ENCODE measurements at places on chromosomes 12 and 14.

GRCh38 chr14:50792634-50793068 lies 38.3 kb downstream of the NIN start:
- no peak for DNase-seq

DNA sequence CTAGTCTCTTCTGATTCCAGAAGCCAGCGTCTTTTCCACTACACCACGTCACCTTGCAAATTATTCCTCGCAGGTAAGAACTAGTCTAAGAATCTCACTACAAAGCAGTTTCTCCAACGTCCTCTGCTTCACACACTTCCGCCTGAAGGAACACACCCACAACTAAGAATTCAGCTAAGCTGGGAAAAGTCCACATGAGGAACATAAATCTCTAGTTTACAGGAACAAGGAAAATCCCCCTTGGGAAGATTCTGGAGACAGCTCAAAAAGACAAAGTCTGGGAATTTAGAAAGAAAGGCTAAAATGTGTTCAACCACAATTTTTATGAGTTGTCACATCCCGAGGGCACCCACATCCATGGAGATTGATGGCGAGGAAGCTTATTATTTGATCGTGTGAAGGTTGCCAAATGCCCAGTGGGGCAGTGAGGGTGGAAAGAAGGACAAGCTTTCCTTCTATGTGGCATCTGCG lies 780.2 kb upstream of the TBX3 start:
- DNase-seq = no peak

DNA sequence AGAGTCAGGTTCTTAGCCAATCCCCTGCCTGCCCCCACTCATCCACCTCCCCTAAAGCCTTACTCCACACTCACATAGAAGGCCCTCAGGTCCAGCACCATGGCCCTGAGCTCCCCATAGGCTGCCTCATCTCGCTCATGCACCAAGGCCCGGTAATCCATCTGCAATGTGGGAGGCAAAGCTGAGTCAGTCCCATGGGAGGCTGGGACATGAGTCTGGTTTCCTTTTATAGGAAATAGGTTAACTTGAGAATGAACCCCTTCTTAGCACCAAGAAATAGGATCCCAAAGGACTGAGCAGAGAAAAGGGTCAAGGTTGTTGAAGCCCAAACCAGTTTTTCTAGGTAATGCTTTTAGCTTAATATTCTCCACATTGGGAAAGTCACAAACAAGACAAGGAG lies 2.1 kb upstream of the EMC9 start:
- DNase-seq = no peak

GRCh38 chr14:105192866-105193731 lies 12.0 kb upstream of the NUDT14 start:
- DNase-seq = no peak

- no peak for DNase-seq
Measured at GRCh38 chr12:93192878-93193277, 184.8 kb upstream of the NUDT4 start.

- no peak for DNase-seq
Measured at GRCh38 chr12:51493281-51493680, 68.7 kb downstream of the SLC4A8 start.

DNA sequence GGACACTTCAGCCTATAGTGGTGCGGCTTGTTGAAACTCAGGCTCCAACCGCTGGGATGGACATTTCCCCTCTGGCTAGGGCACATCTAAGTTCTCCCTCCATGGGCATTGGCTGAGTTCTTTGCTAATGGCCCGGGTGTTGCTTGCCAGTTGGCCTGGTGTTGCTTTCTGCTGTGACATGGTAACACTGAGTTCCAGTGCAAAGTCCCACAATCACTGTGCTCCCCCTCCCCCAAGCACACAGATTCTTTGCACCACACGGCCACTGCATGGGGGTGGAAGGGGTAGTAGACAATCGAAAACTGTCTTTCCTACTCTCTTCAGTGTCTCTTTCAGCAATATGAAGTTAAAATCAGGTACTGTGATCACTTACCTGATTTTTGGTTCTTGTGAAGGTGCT lies 308.2 kb downstream of the FUT8 start:
- DNase-seq = no peak

- no peak for DNase-seq
Measured at GRCh38 chr14:33370426-33370825, 431.7 kb downstream of the NPAS3 start.

GRCh38 chr12:93476555-93476954 lies 9.2 kb downstream of the MRPL42 start:
- DNase-seq = no peak

GRCh38 chr12:30188602-30189326 lies 405.0 kb upstream of the TMTC1 start:
- DNase-seq = no peak

DNA sequence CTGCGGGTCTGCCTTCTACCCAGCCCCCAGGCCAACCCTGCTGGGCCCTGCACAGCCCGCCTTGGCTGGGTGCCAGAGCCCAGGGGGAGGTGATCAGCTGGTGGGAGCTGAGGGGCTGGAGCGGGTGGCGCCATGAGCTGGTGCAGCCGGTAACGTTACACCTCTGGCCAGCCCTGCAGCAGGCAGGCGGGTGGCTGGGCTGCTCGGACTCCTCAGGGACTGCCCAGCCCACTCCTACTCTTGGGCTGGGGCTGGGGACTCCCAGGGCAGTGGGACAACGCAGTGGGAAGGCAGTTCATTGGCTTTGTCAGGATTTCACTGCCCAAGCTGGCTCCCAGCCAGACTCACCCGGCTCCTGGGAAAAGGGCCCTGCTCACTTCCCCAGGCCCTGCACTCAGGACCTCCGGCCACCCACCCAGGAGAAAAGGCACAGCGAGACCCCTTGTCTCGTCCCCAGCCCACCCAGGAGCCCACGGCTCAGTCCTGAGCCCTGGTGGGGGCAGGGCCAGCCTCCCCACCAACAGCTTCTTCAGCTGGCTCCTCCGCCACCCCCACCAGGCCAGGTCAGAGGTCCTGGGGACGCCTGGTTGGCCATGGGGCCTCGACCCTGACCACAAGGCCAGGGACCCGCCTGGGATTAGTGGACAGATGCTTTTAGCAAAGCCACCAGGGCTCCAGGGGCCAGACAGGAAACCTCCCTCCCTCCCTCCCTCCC lies 1.0 kb downstream of the PGF start:
- no peak for DNase-seq

DNA sequence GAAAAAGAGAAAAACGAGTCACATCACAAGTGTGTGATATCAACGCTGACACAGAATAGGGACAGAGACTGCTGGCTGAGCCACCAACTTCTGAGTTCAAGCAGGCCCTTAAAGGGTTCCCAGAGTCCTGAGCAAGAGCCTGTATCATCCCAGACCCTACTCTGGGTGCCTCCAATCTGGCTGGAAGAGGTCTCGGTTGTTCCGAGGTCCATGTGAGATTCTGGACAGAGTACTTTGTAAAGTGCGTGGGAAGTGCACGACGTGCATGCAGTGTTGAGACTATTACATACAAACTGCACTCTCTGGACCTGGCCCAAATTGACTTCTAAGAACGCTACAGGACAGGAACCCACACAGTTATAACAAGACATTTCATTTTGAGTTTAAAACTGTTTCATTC lies 40.6 kb downstream of the MOK start:
- DNase-seq = no peak

GRCh38 chr12:113271853-113272561 lies 50.7 kb downstream of the TPCN1 start:
- no peak for DNase-seq

GRCh38 chr14:68088451-68088854 lies 268.9 kb downstream of the RAD51B start:
- no peak for DNase-seq

GRCh38 chr14:58813745-58814144 lies 176.0 kb downstream of the DACT1 start:
- DNase-seq = no peak

- DNase-seq = no peak
Measured at GRCh38 chr12:82876075-82876474, 189.4 kb downstream of the TMTC2 start.

DNA sequence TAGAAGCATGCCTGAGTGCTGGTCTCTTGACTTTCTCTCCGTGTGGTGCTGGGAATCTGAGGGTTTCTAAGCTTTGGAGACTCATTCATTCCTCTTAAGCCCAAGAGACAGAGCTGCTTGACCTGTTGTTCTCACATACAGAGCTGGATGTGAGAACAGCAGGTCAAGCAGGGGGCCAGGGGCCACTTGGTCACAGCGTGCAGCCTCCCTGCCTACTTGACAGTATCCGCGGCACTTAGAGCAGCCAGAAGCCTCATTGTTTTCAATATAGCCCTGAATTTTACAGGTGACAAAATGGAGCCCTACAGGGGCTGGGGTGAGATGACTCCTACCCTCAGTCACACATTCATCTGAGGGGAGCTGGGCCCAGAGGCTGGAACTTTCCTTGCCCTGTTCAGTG lies 88.9 kb downstream of the ESRRB start:
- DNase-seq = no peak

GRCh38 chr12:14668591-14668990 lies 27.8 kb downstream of the GUCY2C start:
- DNase-seq = no peak

- no peak for DNase-seq
Measured at GRCh38 chr14:89760086-89760485, 194.4 kb downstream of the EFCAB11 start.

DNA sequence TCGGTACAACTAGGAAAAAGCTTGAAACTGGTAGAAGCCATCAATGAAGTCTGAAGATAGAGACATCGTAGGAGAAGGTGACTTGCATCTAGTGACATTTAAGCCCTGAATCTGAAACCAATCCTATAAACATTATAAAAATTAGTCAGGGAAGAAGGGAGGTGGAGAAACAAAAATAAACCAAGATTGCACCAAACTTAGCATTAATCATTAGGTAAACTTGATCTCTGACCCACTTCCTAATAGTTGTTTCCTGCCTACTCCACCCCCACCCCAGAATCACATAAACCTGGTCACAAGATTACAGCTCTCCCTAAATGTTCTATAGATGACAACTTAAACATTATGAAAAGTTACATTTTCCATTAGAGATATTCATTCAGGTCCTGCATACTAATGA lies 40.4 kb downstream of the TSPAN19 start:
- no peak for DNase-seq

DNA sequence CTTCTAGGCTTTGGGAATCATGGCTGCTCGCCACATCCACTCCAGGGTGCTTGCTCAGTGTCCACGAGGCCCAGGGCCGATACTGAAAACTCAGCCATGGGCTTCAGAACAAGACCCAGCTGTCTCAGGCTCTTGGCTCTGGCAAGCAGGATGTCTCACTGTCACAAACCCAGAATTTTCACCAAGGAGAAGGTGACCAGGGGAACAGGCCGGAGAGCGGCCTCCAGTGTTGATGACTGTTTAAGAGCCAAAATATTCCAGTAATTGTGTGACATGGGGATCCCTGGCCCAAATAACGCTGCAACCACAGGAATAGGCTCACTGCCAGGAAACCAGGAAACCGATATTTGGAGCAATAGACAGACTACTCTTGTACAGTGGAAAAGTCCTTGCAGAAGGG lies 9.8 kb upstream of the SERPINA5 start:
- no peak for DNase-seq

DNA sequence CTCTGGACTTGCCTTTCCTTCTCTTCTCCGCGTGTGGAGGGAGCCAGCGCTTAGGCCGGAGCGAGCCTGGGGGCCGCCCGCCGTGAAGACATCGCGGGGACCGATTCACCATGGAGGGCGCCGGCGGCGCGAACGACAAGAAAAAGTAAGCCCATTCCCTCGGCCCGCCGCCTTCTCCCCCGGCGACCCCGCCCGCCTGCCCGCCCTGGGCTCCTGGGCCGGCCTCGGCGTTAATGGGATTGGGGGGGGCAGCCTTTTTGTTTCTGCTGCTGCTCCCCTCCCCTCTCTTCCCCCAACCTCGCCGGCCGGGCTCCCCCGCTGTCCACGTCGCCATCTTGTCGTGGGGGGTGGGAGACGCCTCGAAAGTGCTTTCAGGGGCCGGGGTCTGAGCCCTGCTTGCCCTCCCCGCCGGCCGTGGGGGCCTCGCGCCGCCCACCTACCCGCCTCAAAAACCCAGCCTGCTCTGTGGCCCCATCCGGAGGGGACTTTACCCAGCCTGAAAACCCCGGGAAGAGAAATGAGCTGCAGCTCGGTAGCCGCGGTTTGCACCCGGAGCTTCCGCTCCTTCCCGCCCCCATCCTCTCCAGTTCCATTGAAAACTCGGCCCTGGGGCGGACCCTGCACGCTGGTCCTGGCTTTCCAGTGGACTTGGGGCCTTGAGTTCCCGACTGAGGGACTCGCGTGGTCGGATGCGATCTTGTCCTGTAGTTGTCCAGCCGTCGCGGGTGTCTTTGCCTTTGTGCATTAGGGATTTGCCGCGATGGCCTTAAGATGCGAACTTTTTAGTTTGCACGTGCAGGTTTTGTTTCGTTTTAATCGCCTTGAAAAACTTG lies 598 bp downstream of the HIF1A start:
- DNase-seq = no peak

GRCh38 chr12:115806000-115806399 lies 471.5 kb downstream of the MED13L start:
- DNase-seq = no peak

DNA sequence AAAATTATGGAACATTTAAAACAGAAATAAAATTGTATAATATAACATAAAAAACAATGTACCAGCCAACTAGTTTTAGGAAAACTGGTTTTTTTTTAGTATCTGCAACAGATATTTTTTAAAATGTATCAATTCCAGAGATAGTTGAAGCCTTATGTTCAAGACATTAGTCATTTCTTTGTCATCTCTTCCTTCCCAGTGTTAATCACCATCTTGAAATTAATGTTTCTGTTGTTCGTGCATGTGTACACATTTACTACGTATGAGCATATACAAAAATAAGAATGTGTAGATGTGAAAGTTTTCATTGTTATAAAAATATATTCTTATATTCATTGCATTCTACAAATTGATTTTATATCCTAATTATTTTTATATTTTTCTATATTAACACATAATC lies 1062.1 kb downstream of the SLC6A15 start:
- DNase-seq = no peak

DNA sequence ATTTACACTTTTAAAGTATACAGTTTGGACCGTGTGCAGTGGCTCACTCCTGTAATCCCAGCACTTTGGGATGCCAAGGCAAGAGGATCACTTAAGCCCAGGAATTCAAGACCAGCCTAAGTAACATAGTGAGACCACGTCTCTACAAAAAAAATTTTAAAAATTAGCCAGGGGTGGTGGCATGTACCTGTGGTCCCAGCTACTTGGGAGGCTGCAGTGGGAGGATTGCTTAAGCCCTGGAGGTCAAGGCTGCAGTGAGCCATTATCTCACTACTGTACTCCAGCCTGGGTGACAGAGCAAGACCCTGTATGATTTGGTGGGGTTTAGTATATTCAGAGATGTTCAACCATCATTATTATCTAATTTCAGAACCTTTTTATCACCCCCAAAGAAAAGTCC lies 4.7 kb downstream of the EIF4B start:
- no peak for DNase-seq

DNA sequence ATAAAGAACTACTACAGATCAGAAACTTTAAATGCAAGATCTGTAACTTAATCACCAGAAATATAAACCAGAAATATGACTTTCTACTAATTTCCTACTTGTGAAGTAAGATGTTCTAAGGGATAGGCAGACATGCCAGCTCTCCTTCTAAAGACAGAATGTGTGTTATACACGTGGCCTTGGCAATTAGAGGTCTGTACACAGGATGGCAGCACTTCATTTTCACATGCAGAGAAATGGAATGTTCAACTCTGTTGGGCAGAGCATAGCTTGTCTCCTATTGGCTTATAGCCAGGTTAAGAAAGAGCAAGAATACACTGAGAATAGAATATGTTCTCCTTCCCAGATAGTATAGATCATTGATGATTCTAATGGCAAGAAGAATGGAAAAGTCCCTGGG lies 403.8 kb downstream of the DAD1 start:
- no peak for DNase-seq
